T-helper 9 cell (primary cell): ENCODE measurements at places on chromosomes 7 and 10.

GRCh38 chr10:509361-510102 is 179.9 kb downstream of the DIP2C start:
- DNase-seq = no peak

DNA sequence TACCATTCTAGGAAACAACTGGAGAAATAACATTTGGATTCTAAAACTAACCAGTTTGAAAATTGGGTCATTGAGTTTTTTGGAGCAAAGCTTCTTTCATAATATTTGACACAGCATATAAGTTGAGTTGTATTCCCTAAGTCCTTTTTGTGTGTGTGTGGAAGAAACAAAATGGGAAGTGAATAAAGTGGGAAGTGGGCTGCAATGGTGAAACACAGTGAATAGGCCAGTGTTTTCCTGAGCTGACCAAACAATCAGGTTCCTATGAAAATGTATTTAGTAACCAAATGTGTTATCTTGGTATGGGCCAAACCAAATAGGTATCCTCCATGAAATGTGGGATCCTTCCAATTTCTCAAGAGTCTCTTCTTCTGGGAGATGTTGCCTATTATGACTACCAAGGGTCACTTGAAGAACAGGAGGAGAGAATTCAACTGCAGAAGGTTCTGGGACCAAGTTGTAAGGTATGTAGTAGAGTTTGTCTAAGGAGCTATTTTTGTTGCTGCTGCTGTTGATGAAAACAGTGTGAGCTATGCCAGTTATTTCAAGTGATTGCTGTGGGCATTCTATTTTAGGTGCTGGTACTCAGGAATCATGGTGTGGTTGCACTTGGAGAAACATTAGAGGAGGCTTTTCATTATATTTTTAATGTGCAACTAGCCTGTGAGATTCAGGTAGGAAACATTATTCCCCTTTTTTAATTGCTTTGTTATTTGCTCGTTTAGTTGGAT is 88.3 kb upstream of the MXI1 start:
- no peak for DNase-seq

DNA sequence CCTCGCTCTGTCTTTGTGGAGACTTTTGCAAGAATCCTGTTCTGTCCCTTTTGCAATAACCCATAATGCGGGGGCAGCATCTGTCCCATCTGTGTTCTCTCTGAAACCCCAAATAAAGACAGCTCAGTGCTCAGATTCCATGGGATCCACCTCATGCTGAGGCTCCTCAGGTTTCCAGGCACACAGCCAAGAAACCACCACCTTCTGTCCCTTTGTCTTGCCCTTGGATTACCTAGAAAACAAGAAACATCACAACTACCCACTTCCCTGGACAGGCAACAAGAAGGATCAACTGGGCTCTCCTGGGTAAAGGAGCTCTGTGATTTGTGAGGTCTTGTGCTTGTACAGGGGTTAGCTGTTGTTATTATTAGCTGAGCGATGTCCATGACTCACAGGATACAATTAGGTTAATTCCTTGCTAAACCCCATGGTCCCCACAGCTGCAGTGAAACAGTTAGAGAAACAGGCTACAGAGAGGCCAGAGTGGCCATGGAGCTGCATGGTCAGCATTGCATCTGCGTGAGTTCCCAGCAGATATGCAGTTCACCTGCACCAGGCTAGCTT is 50.2 kb downstream of the CXCL12 start:
- no peak for DNase-seq

GRCh38 chr10:102452672-102453340 is 1.5 kb upstream of the C10orf95 start:
- no peak for DNase-seq

- no peak for DNase-seq
Observed at GRCh38 chr7:85882335-85882734, 695.5 kb upstream of the SEMA3D start.

DNA sequence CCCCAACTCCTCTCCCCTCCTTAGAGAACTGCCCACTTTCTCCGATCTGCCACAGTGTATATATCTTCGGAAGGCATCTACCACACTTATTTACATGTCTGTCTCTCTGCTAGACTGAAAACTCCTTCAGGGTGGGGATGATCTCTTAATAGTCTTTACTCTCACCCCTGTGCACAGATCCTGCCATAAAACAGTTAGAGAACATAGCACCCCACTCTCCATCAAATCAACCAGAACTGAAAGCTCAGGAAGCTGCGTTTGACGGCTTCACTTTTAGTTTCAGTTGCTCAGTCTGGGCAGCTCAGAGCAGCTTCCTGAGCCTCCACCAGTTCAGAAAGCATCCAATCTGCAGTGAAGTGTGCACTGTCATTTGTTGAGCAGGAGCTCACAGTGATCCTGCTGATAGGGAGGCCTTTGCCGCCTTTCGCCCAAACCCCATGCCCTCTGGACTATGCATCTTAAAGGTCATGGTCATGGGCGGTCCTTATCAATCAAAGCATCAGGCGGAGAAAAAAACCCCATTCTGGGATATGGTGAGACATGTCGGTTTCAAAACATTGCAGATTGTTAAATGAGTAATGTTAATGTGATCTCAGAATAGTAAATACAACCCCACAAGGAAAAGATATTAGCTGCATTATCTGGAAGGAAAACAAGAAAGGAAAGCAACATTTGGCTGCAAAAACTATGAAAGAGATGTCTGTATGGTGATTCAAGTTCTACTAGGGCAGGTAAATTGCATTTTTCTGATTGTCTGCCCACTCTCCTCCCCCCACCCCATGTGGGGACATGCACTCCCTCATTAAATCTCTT is 167.1 kb upstream of the ADO start:
- peak; percentile 34 for DNase-seq

DNA sequence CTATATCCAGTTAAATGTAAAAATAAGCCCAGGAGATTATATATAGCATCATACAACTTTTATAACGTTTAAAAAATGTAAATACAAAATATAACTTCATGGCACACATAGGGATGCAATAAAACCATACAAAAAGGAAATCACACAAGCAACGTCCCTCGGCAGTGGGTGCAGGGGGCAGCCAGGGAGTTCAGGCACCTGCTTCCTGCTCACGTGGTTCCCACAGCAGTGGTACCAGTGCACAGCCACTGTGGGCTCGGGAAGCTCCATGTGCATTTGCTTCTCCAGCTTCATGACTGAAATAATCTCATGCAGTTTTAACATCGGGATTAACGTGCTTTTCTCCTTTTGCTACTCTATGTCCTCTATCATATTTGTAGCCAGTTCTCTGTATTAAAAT is 255.5 kb upstream of the CXCL12 start:
- no peak for DNase-seq

DNA sequence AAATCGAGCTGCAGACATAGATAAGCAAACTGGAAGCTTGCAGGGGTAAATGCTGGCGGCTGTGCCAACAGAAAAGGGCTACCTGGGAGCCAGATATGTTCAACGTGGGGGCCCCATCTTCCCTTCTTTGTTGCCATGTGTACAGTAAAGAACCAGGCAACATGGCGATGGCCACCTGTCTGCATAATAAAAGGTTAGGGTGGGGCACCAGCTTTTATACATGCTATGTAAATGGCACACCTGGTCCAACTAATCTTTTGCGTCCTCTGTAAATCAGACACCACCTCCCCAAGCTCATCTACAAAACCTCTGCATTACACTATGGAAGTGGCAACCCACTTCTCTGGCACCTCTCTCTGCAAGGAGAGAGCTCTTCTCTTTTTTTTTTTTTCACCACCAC is 13.9 kb downstream of the BUD31 start:
- no peak for DNase-seq

DNA sequence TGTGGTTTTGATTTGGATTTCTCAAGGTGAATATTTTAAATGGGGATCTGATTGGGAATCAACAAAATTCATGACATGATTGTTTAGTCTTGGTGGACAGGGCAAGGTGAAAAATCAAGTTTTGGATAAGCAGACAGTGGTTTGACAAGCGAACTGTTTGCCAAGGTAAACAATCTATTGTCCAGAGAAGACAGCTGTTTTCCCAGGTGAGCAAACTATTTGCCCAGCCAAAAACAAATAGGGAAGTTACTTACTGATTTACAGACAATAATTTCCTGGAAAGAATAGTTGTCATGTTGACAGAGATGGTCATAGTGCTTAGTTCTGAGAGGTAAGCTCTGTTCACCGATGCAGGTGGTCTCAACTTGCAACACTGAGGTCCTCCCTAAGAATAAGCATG is 94.0 kb upstream of the STEAP1B start:
- no peak for DNase-seq

- DNase-seq = no peak
Observed at GRCh38 chr7:96218664-96219243, 103.1 kb downstream of the SLC25A13 start.

GRCh38 chr7:35725280-35725680 is 30.3 kb upstream of the HERPUD2 start:
- DNase-seq = peak; percentile 63

DNA sequence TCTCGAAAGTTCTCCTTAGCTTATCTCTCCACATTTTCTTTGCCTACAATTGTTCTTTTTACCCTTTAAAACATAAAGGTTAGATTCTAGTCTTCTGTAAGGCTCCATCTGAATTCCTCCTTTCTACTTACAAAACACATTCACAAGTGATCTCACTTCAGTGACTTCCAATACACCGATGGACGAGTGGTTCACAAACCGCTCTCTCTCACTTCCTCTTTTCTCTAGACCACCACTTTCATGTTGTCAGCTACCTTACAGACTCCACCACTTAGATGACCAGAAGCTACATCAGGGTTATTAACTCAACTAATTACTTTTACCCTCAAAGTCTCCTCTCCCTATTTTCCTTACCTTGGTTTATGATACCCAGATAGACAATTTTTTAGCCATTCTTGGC is 11.8 kb downstream of the MET start:
- DNase-seq = no peak
